ENCODE measurements at places on chromosomes 2 and 18.

DNA sequence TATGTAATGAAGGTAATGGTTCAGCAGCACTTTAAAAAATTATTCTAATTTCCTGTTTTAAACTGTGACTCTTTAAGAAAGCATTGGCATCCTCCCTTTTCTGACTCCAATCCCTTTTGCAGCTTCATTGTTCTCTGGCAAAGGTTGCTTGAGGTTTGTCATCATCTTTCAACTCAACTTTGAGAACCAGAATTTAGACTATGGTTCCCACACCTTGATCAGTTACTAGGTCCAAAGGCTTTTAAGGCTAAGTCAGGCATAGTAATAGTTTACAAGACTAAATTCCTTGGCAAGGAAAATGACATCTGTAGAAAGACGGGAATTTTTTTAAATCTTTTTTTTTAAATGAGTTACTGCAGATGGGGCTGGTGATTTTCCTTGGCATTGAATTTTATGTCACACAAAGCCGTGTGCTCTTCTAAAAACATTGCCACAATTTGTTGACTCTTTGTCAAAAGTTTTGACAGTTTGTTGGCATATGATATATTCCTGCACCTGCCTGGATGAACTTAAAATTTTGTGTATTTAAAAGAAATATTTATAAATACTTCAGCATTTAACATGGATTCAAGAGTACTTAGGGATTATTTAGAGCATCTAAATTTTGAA is 451.0 kb downstream of the MEIS1 start:
- DNase-seq, result no peak

GRCh38 chr2:2590841-2591541 is 259.9 kb upstream of the MYT1L start:
- no peak for DNase-seq

DNA sequence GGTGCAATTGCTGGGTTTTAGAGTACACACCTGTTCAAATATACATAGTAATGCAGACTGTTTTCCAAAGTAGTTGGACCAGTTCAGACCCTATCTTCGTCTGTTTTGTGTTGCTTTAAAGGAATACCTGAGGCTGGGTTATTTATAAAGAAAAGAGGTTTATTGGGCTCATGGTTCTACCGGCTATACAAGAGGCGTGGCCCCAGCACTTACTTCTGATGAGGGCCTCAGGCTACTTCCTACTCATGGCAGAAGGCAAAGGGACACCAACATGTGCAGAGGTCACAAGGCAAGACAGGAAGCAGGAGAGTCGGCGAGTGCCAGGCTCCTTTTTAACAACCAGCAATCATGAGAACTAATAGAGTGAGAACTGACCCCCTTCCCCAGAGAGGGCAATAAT is 21.9 kb upstream of the EMILIN2 start:
- no peak for DNase-seq

DNA sequence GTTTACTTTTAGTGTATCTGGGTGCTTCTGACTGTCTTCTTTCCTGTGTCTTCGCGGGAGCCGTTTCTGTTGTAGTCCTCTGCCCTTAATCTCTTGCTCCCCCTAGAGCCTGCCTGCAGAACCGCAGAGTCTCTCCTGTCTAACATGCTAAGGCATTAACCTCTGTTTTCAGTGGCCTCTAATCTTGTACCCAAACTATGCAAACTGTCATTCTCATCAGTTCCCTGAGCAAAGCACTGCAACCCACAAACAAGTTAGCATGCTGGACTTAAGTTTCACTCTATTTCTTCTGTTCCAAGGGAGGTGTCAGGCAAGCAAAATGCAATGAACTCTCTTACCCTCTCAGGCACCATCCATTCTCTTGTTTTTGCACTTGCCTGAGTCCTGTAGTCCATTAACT is 138.4 kb downstream of the OTX1 start:
- no peak for DNase-seq

- DNase-seq, result no peak
Observed at GRCh38 chr2:101989740-101990460, 1.9 kb upstream of the IL1R2 start.

- DNase-seq, result no peak
Observed at GRCh38 chr2:197033222-197033621, 106.7 kb upstream of the PGAP1 start.

GRCh38 chr2:120347396-120348060 is 1.6 kb downstream of the INHBB start:
- no peak for DNase-seq

DNA sequence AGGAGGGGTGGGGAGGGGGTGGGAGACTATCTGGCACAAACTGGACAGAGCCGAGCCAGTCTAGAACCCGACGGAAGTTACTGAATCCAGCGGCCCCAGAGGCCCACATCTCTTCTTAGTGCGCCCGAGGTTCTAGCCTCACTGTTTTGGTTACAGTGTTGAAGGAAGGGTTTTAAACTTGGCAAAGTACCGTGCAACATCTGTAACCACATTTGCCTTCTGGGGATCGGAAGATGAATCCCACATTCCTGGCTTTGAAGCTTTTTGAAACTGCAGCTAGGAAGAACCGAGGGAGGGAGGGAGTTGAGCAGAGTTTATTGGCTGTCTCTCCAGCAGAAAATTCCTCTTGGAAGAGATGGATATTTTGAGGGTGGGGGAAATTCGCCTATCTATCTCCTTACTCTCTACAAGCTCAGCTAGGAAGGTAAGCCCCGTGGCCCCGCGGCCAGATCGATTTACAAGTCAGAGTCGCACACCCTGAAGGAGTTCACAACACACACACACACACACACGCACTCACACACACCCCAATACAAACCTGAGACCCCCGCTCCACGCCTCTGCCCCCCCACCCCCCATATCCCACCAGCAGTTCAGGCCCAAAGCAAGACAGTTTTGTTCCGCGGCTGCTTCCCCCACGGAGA is 1.0 kb downstream of the ACVR1 start:
- DNase-seq, result no peak
